ENCODE measurements at places on chromosomes 11 and 22.

GRCh38 chr11:65928667-65929066 is 9.4 kb downstream of the DRAP1 start:
- DNase-seq: no peak

GRCh38 chr11:109362059-109362458 is 59.9 kb upstream of the C11orf87 start:
- DNase-seq: no peak

- DNase-seq: no peak
Measured at GRCh38 chr11:2751523-2752203, 51.9 kb upstream of the KCNQ1OT1 start.

DNA sequence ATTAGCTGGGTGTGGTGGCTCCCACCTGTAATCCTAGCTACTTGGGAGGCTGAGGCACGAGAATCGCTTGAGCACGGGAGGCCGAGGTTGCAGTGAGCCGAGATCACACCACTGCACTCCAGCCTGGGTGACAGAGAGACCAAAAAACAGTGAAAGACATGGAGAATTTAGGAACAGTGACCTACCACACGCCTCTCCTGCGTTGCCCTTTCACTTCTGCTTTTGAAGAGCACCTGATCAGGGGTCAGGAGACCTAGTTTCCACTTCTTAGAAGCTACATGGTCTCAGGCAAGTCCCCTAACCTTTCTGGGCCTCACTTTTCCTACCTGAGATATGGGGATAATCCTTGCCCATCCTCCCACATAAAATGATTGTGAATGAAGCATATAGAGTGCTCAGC is 12.2 kb downstream of the SLC35C1 start:
- no peak for DNase-seq

GRCh38 chr11:93729129-93729616 is 12.1 kb downstream of the TAF1D start:
- DNase-seq: no peak

DNA sequence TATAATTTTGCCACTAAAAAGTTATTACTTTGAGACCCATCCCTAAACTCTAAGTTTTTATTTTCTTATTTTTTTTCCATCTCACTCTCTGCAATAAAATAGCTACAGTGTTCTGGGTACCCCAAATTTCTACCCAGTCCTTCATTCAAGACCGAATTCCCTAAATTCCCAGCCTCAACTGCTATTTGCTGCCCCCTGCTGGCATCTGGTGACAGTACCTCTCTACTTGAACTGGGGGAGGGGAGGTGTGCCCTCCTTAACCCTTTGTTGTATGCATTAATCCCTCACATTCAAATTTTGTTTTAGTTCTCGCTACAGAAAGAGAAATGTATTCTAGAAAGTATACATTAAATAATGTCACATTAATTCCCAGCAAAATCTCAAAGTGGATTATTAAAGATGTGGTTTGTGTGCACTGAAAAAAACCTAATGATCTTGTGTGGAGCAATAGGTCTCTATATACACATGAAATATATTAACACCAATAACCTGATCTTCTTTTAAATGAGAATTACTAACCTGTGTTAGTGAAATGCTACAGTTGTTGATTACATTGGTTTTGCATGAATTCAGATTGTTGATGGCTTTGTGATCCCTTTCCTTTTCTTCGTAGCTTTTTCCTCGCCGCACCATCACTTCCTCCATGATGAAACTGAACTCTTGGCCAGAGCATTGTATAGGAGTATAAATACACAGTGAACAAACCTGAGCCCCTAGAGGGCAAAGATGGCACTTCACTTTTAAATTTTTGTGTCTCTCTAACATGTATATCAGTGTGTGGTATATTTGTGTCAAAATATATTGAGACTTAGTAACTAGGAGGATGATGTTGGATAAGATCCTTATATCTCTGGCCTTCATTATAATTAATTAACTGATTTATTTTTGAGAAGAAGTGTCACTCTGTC is 590.0 kb downstream of the METTL15 start:
- no peak for DNase-seq

DNA sequence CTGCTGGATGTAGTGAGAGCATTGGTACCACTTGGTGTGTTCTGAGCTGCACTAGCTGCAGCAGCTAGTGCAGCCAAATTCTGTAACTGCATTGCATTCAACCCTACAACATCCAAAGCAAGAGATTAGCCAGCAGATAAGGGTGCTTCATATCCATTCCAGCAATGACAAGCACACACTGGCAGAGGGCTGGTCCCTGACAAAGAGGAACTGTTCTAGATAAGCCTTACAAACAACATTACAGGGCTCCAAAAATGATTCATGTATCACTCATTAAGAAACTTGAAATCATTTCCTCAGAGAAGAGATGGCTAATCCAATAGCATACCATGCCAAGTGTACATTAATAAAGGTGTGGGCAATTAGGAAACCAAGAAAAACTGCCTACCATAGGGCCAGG is 28.4 kb upstream of the RAPSN start:
- DNase-seq: no peak

DNA sequence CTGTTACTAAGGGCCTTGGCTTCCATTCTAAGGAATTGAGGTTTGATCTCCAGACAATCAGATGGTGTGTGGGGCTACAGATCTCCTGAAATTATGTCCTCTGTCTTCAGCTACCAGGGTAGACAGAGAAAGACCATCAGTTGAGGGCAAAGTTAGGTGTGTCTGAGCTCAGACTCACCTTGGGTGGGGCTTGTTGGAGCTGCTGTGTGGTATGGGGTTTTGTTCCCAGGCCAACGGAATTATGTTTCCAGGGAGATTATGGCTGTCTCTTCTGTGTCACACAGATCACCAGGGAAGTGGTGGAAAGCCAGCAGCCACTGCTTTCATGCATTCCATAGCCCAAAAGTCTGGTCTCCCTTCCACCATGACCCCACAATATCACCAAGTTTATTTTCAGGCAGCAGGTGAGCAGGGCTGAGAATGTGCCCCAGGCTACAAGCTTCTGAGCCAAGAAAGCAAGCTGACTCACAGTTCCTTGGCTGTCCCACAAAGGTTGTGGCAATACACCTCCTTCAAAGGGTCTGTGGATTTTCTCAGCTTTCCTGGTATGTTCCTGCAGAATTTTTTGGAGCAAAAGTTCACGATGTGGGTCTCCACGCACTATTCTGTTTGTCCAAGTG is 714.9 kb downstream of the LUZP2 start:
- no peak for DNase-seq

GRCh38 chr22:30277547-30278344 is 11.1 kb upstream of the OSM start:
- DNase-seq: no peak

- no peak for DNase-seq
Measured at GRCh38 chr11:11611381-11611780, 10.4 kb downstream of the GALNT18 start.

- DNase-seq: no peak
Measured at GRCh38 chr22:38347944-38348750, 30.9 kb upstream of the CSNK1E start.

DNA sequence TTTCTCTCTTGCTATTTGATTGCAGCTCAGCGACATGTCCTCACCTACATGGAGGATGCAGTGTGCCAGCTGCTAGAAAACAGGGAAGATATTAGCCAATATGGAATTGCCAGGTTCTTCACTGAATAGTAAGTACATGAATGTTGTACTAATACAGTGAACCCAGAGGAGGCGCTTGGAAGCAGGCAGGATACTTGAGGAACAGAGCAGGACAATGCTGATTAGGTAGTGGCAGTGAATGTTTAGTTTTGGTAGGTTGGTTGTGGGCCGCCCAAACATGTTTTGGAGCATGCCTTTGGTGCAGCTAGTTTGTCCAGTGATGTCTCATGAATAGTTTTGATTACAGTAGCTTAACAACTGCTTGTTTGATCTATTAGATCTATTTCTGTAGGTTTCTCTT is 50.6 kb downstream of the CSTPP1 start:
- no peak for DNase-seq

- DNase-seq: no peak
Measured at GRCh38 chr11:68064926-68065325, 26.1 kb downstream of the TCIRG1 start.

Data from stimulated activated CD4-positive, alpha-beta T cell treated with anti-CD3 and anti-CD28 coated beads, Interleukin-1b, Interleukin-23, amount 100 ng/mL, for 1 hour (primary cell).